ENCODE measurements at places on chromosomes 6 and 20. TPM values are rescaled to one million over a fixed set of nuclear protein-coding genes. Genes with fewer than 3 reads are reported as not detected.

The ZSCAN23 gene
- 0.55 TPM for total RNA-seq

The PM20D2 gene
- total RNA-seq, result 3.7 TPM

The NKX2-4 gene
- total RNA-seq, result not detected

The MCHR2 gene
- total RNA-seq, result not detected

Measured in transverse colon (tissue), 4 donors.